ENCODE measurements at places on chromosomes 4 and X.

DNA sequence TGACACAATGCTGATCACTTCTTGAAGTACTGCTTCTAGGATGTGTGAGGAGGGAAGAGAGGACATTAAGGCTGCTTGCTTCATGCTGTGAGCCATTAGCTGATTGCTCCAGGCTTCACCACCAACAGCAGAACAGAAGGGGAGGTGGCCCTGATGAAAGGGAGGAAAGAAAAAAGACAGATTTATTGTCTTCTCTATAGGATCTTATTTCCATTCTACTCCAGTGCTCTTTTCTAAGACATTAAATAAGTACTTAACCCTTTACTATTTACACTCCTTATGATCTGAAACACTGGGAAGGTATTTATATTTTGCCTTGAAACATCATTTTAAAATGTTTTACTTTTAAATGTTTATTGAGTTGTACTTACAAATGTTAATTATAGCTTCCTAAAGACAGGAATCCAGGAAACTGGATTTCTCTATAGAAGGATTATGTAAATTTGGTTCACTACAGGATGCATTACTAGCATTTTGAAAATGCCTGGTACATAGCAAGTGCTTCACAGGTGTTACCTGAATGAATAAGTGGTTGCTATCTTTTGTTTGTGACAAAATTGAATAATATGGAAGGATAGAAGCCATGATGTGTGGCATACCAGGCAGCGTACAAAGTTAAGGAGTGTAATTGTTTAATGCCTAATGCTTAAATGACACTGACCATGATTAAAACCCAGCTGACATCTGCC is 680.9 kb upstream of the ATOH1 start:
- no peak for DNase-seq

GRCh38 chrX:110310896-110311295 is 7.0 kb downstream of the AMMECR1 start:
- DNase-seq: no peak

GRCh38 chrX:149829751-149830191 is 48.0 kb downstream of the MAGEA9 start:
- no peak for DNase-seq

GRCh38 chr4:26127851-26128337 is 192.9 kb upstream of the RBPJ start:
- DNase-seq: no peak

DNA sequence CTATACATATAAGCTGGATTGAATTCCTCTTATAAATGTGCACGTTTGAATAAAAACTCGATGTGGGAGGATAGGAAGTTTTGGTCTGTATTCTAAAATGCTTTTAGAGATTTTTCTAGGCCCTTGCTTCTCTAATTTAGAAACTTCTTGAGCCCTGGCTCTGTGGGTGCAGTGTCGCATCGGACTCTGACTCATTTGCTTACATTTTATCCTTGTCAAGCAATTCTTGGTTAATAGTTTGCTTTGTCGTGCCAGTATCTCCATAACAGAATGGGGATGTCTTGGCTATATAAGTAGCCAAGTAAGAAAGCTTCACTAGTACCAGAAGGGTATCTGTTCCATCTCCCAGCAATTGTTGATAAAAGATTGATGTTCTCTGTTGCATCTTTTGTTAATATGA is 10.7 kb downstream of the SGMS2 start:
- no peak for DNase-seq

- DNase-seq: no peak
Observed at GRCh38 chrX:42704454-42704853, 73.5 kb downstream of the PPP1R2C start.

DNA sequence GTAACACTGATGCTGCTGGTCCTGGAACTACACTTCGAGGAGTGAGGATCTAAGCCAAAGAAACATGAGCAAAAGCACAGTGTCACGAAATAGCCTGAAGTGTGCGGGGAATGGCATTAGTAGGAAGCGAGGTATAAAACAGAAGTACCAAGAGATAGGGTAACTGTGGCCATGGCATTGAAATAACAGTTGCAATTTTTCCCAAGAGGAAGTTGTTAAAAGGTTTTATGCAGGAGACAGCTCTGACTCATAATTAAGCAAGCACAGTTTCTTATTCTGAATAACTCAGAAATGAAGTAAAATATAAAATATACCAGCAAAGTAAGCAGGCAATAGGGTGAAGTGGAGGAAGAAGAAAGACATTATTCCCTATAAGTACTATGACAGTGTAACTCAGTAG is 90.3 kb upstream of the TMEM150C start:
- no peak for DNase-seq

- DNase-seq: no peak
Observed at GRCh38 chr4:148964456-148964855, 522.2 kb upstream of the NR3C2 start.

DNA sequence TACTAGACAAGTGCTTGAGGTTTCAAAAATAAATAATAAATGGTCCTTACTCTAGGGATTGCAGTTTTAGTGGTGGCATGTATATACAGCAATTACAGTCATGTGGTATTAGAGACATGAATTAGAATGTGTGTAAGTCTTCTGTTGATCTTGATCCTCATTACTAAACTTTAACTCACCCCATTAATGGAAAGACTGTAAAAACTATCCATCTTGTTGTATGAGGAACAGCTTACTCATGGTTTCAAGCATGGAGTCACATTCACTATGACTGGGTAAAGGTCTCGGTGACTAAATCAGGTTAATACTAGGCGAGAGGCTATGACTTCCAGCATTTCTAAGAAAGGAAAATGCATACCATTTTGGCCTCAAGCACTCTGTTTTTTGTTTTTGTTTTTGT is 107.0 kb upstream of the HPGD start:
- no peak for DNase-seq

GRCh38 chrX:45584717-45585116 is 384.0 kb upstream of the DIPK2B start:
- no peak for DNase-seq

DNA sequence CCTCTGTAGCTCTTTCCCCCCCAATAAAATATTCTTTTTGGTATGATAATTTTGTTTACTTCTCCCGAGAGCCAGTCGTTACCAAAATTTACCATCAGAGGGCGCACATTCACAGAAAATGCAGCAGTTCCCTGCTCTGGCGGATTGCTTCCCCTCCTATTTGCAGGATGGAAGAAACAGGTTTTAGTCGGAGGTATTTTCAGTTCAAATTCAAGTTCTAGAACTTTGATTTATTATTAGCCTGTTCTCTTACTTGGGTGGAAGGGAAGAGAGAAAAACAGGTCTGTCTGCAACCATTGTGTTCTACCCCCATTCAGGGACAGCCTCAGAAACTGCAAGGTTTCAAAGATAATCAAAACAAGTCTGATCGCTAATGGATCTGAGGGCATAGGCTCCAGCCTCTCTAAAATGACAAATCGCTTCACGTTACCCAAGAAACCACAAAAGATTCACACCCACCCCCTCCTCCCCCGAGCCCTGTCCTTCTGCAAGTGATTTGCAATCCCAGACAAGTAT is 263.8 kb upstream of the RPS6KA3 start:
- no peak for DNase-seq

DNA sequence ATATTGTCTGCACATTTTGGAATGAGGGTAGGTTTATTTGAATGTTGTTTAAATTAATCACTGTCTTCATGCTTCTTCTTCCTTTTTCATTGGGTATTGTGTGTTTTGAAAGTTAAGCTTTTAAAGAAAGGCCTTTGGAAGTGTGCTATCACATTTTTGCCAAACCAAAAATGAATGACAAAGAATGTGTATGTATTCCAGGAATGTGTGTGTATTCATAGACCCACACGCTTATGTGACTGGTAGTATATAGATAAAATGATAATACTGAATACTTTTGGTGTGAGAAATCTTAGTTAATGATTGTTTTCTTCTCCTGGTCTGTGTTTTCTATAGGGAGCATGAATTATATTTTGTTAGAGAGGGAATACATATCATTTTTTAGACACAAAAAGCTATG is 404.4 kb downstream of the TLL1 start:
- DNase-seq: no peak

GRCh38 chrX:45266456-45266855 is 65.8 kb upstream of the DIPK2B start:
- no peak for DNase-seq

GRCh38 chrX:19613645-19614323 is 98.5 kb upstream of the MAP3K15 start:
- no peak for DNase-seq

DNA sequence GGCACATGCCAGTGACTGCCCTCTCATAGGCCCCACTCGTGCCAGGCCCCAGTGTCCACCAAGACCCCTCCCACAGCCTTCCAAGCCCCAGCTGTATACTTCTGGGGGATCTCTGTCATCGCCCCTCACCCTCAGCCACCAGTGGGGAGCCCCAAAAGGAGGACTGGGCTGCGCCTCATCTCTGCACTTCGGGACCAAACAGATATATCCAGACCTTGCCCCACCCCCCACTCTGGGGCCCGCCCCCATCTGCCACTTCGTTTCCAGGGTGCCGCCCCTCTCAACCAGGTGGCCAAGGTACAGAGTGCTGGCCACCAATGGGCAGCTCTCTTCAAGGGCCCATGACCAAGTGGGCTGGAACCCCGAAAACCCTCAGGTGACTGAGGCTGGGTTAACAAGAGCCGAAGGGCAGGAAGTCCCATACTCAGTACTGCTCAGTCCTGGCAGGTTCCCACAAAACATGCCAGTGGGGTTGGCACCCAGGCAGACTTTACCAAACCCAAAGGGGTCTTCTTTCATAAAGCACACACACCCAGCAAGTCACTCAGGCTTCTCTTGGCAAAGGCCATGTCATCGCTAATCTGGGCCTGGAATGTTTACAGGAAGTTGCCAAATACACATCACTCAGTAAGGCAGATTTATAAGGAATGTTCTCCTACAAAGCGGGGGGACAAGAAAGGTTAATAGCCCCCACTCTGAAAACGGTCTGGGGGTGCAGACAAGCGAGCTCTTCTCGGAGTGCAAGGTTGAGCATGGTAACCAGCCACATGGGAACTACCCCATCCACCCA is 4.4 kb downstream of the ZFYVE28 start:
- no peak for DNase-seq

DNA sequence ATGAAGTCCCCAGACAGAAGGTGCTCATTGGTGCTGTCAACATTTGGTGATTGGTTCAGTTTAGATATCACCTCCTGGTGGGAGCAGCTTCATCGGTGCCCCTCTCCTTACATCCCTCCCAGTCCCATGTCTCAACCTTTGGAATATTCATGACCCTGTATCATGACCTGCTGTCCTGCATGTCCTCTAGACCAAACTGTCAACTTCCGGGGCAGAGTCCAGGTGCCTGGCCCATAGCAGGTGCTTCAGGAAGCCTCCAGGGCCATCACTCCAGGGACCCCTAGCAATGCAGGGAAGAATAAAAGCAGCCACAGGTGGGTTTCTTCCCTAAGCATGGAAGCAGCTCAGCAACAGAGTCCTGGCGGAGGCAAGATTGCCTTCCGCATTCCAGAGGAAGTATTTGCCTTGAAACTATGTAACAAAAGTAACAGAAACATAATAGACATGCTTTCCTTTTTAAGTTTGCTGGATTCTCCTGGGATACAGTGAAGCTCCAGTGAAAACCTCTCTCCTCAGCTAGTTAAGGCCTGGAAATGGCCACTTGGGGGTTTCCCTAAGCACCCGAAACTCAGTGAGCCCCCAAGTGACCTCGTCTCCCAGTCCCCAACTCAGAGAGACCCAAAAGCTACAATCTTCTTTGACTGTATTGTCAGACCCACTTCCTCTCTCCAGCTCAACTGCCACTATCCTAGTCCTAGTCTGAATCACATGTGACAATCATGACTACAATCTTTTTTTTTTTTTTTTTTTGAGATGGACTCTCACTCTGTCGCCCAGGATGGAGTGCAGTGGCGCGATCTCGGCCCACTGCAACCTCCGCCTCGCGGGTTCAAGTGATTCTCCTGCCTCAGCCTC is 1.3 kb upstream of the ATP6AP1 start:
- DNase-seq: no peak

GRCh38 chr4:47839259-47839658 is 1.4 kb upstream of the CORIN start:
- DNase-seq: no peak

DNA sequence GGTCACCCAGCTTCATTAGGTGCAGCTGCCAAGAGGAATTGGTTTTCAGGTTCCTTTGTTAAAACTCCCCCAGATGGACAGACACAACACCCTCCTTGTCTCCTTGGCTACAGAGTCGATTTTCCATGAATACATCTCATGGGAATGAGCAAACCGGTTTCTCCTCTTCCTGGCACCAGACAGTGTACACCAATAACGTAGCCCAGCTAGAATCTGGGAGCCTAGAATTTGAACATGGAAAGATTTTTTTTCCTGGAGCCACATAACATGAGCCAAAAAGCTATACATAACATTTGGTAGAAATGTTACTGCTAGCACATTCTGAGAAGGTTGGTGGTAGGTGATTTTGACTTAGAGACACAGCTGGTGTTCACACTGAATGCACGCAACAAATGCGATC is 62.9 kb upstream of the SLC34A2 start:
- no peak for DNase-seq

Measured in stimulated activated CD4-positive, alpha-beta T cell treated with anti-CD3 and anti-CD28 coated beads, Interleukin-15, amount 100 ng/mL, for 1 hour (primary cell).